ENCODE measurements at places on chromosomes 7 and 10.

GRCh38 chr7:74070619-74070921 lies 13.0 kb upstream of the LIMK1 start:
- no peak for DNase-seq

GRCh38 chr7:133320891-133321290 lies 68.0 kb downstream of the EXOC4 start:
- no peak for DNase-seq

- DNase-seq = no peak
Observed at GRCh38 chr7:87797395-87797794, 78.8 kb downstream of the SLC25A40 start.

- DNase-seq = peak; percentile 97
Observed at GRCh38 chr7:74587435-74588126, 69.9 kb upstream of the GTF2I start.

DNA sequence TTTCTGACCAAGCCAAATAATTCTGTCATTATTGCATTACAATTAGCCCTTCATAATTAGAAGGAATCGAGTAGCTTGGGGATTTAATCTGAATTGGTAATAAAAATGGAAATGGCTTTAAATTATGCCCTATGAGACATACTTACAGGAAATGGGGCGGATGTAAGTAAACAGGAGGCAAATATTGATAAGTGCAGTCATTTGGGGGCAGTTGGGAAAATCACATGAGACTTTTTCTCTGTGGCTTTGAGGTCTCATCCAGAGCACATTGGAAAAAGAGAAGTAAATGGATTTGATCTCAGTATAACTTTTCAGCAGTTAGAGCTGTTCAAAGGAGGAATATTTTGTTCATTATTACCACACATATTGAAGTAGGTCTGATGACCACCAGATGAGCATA lies 307.8 kb upstream of the POM121L12 start:
- no peak for DNase-seq

DNA sequence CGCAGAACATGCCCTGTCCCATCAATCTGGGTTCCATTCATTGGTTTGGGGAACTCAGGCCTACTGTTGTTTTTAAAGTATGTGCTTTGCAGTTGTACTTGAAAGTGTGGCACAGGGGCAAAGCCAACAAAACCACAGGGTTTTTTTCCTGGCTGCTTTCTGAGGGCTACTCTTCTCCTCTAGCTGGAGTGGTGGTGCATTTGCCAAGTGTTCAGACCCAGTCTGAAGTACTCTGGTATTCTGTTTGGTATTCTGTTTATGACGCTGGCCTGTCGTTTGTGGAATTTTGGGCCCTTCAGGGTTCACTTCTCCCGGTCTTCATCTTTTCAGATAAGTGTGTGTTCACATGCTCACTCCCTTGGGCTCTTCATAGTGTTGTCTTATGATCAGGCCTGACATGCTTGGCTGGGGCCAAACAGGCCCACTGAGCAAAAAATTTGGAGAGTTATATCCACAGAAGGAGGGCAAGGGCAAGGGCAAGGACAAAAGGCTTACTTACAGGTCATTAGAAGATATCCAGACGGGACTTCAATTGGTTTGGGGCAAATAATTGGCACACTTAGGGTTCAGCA lies 26.3 kb downstream of the SLC26A4 start:
- DNase-seq = no peak

GRCh38 chr7:134851141-134851540 lies 71.7 kb downstream of the CALD1 start:
- DNase-seq = peak; percentile 4

- no peak for DNase-seq
Observed at GRCh38 chr10:69891057-69891617, 89.4 kb downstream of the COL13A1 start.

DNA sequence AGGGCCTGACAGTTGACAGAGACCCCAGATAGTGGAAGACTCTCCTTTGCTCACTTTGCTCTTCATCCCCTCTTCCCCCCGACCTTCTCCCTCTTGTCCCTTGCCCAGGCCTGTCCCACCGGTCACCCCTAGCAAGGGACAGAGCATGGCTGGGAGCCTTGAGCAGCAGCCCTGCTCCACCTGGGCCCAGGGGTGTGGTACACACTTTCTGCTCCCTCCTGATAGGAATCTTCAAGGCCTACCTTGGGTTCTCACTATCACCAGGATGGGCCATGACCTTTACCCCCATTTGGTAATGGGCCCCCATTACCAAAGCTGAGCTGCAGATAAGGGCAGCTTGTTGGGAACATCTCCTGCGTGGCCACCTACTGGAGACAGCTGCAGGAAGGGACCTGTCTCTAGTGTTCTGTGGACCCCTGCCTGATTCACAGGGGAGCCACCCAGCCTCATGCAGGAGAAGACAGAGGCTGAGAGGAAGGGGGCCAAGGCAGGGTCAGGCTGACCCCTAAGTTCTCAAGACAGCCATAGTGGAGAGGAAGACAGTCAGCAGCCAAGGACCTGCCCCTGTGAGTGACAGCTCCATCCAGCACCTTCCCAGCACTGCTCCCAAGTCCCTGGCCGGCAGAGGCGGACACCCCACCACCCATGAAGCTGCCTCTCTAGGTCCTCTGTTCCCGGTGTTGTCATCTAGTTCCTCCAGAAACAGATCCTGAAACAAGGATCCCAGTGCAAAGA lies 913 bp upstream of the NPC1L1 start:
- no peak for DNase-seq

DNA sequence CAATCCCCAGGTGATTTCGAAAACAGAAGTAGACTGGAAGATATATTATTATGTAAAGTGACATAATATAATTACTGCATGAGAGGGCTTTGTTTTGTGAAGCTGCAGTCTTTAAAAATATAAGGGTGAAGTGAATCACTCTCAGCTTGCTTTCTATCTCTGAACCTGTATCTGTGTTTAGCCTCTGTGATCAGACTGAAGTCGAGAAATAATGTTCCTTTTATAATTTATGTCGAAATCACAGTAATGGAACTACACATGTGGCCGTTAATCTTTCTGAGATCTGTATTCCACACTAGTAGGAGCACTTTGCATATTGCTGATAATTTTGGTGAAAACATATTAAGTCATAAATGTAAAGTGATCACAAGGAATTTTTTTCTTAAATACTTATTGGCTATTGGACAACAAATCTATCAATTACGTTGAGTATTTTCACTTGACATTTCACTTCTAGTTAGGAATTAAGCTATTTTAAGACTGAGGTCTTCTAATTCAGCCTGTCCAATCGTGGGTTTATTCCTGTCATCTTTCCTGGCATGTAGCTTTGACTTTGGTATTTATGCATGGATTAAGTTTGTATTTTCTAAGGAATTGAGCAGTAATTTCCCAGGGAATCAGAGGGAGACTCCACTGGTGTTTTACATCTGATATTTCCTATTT lies 268.2 kb upstream of the POT1 start:
- no peak for DNase-seq

DNA sequence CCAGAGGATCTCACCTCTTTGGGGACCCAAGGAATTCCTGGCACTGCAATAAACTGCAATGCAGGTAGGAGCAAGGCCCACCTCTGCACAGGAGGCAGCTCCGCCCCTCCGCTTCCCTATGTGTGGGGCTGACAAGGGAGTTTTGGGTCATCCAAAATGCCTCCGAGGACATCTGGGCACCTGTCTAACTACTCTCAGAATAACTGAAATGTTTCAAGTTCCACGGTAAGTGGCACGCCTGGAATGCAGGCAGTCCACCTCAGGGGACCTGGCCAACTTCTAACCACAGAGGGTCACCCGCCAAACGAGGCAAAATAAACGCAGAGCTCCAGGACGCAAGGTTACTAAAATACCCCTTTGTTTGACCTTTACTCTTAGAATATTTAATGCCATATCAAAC lies 102.5 kb downstream of the FGFR2 start:
- no peak for DNase-seq

- no peak for DNase-seq
Observed at GRCh38 chr10:52357971-52358370, 43.9 kb downstream of the DKK1 start.

DNA sequence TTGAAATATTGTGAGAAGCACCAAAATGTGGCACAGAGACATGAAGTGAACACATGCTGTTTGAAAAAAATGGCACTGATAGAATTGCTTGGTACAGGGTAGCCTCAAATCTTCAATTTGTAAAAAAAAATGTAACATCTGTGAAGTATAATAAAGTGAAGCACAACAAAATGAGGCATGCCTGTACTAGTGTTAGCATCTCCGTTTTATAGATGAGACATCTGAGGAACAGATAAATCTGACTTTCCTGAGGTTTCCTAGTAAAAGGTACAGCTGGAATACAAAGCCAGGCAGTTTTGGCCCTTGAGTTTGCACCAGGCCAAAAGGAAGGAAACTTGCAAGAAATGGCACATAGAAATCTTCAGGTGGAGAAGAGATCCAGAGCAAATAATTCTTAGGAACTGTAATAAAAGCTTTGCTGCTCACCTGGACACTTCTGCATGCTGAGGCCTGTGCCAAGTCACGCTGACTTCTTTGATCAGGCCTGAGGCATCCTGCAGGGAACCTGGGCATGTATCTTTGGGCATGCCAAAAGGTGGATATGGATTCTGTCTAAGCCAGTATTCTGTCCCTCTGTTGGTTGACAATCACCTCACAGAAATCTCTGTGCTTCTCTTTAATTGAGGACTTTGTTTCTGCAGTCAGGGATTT lies 251.5 kb upstream of the PLPP4 start:
- peak; percentile 20 for DNase-seq

DNA sequence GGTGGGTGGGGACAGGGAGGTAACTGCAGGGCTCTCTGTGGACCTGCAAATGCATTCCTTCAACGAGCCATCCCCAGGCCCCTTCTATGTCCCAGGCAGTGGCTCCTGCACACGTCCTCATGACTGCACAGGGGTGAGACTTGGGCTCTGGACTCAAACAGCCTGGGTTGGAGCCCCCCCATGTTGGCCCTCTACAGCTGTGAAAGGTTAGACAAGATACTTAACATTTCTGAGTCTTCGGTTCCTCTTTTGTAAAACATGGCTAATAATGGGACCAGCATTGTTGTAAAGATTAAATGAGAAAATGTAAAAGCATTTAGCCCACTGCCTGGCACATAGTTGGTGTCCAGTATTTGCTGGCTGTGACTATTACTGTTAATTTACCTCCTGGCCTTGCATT lies 41.8 kb downstream of the CHST3 start:
- no peak for DNase-seq

DNA sequence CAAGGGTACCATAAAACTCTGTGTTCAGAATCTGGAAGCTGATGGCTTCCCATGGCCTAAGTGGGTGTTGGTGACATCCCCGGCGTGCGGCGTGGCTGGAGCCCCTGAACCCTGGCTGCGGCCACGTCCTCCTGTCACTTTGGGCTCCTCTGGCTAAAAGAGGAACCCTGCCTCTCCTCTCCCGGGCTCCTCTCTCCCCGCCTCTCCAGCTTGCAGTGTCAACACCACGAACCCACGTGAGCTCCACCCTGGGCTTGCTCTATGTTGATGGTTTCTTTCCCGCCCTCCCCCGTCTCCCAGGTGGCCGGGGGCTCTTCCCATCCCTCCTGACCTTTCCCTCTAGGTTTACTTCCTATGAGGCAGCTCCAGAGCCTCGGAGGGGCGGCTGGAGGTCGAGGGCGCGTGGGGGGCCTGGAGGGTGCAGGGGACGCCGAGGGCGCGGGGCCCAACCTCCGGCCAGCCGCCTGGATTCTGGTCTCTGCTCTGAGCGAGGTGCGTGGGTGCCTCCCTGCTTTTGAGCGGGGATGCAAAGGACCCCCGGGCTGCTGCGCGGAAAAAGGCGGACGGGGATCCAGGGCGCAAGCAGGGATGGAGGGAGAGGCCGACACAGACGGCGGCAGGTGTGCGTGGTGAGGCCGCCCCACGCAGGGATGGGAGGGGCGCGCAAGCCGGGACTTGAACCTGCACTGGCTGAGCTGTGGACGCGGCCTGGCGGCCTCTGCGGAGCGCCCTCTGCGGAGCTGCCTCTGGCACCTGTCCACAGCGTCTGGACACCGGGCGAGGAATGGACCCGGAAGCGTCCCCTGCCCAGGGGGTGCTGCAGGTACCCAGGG lies 115.5 kb upstream of the DIP2C start:
- DNase-seq = no peak

DNA sequence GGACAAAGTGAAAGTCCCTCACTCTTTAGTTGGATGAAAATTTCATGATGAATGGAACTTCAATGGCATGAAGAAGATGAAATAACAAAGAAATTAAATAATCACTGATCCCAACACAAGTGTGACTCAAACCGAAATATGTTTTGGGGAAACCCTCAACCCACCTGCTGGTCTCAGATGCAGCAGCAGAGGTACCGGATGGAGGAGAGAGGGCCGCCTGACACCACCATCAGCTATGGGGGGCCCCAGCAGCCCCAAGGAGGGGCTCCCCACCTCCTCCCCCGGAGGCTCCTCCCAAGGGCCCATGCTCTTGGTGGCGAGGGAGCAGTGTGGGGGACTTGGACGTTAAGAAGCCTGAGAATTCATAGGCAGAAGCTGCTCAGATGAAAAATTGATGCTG lies 137.2 kb upstream of the ADARB2 start:
- no peak for DNase-seq

DNA sequence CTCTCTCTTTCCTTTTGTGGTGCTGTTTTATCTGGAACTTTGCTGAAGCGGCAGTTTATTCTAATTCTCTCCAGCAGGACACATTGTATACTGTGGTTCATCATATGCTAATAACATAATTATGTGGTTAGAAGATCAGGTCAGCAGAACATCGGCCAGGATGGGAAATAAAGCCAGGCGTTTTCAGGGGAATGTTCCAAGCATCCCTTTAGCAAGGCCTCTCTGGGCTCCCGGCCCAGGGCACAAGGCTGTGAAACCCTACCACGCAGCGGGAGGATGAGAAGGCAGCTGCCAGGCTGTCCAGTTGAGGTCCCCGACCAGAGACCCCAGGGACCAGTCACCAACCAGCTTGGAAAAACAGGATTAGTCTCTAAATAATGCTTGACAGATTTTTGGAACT lies 112.2 kb upstream of the GALNT17 start:
- DNase-seq = no peak

GRCh38 chr7:104548861-104549260 lies 220.5 kb downstream of the LHFPL3 start:
- no peak for DNase-seq

DNA sequence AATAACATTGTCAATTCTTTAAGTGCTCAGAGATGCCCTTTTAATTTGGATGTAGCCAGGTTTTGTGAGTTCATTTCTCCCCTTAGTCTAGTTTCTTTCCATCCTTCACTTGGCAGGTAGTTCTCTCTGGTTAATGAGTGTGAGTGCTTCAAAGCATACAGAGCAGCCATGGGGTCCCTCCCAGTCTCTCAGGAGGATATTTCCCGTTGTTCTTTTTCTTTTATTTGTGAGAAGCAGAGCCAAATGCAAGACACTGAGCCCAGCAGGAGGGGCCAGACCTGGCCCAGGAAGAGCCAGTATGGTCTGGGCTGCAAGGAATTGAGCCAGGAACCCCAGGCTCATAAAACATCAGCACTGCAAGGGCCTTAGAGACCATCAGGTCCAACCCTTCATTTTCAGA lies 52.4 kb downstream of the PLCE1 start:
- DNase-seq = no peak

- DNase-seq = no peak
Observed at GRCh38 chr7:75872073-75872782, 6.6 kb upstream of the RHBDD2 start.

- no peak for DNase-seq
Observed at GRCh38 chr7:5694912-5695726, 86.3 kb downstream of the RNF216 start.

- no peak for DNase-seq
Observed at GRCh38 chr10:74363727-74364126, 212.7 kb downstream of the ADK start.

Data from RWPE1 (cell line).